ENCODE measurements at places on chromosomes 12 and 14.

DNA sequence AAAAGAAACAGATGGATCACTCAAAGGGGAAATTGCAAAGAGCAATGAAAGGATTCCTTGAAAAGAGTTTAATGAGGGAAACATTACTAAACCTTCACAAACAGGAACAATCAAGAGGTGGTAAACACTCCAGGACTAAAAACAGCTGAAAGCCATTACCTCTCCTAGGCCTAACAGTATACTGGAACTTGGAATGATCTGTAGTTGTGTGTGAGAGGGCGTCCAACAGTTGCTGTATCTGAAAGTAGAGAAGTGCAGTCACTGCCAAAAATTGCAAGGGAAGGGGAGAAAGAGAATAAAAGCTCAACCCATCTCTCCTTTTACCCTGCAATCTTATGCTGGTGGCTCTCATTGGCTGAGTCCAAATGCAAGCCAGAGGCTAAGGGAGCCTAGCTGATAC is 17.0 kb upstream of the MIS18BP1 start:
- DNase-seq: no peak

DNA sequence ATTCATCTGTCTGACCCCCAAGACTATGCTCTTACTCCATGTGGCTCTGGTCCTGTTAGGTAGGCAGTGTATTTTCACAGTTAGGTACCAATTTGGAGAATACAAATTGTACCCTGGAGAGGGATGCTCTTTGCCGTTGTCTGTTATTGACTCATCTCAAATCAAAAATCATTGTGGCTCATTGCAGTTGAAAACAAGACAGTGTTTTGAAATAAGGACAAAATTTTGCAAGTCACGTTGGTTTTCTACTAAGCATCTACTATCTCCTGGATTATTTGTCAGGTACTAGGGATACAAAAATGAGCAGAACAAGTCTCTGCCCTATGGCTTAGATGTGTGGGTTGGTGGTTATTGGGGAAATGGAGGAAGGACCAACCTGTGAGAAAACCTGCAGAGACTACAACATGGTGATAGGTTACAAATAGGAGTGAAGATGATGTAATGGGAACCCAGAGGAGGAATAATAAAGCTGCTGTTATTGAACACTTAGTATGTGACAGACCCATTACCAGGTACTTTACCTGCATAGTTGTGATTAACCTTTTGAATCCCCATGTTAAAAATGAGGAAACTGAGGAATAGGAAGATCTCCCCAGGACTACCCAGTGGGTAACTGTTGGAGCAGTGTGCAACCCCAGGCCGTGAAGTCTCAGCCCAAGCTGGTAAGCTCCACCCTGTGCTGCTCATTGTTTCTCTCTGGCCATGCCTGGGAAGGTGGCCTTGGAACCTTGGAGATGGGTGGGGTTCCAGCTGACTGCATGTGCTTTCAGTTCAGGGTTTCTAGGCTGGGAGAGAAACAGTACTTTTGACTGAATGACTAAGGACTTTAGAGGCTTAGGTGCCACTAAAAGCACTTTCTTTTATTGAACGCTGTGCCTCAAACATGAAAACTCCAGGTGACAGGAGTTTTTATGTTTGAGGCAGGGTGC is 72.9 kb upstream of the SRSF5 start:
- no peak for DNase-seq

- no peak for DNase-seq
Observed at GRCh38 chr14:91281346-91281745, 36.8 kb upstream of the GPR68 start.

DNA sequence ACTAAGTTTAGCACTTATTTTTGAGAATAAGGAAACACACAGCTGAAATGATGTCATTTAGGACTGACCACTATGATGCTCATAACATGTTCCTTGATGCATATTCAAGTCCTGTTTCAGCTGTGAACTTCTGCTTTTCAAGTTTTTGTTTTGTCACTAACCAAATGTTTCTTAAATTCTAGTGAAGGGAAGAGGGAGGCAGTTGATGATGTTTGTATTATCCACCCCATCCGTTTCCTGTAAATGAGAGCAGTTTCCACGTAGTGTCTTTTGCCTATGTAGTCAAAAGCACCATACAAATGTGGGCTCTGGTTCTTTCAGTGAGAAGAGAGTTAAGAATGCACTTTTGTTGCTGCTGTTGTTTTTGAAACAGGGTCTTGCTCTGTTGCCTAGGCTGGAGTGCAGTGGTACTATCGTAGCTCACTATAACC is 491.8 kb downstream of the PCNX1 start:
- no peak for DNase-seq

DNA sequence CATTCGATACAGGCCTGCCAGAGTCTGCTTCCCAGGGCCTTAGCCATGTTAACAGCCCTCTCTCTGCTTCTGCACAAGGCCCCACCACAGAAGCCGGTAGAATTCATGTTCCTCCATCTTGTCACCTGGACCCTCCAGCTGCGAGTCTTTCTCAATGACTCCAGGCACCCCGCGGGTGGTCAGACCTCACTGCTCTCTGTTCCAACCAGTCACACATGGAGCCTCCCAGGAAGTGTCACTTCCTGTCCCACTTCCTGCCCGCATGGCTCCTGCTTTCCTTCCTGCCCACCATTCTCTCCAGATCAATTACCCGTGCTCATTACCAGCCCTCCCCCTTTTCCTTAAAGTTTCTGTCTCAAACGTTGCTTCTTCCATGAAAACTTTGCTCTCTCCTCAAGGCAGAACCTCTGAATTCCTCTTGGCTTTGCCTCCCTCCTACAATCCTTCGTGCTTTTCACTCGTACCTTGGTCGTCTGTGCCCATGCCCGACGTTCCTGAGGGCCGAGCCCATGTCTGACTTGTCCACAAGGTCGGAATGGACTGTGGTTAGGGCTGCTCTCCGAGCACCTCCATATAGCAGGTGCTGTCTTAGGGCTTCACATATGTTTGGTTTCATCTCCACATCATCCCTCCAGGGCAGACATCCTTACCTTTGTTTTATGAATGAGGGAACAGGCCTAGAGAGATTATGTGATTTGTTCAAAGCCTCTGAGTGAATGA is 172.1 kb downstream of the TSPAN9 start:
- DNase-seq: no peak

DNA sequence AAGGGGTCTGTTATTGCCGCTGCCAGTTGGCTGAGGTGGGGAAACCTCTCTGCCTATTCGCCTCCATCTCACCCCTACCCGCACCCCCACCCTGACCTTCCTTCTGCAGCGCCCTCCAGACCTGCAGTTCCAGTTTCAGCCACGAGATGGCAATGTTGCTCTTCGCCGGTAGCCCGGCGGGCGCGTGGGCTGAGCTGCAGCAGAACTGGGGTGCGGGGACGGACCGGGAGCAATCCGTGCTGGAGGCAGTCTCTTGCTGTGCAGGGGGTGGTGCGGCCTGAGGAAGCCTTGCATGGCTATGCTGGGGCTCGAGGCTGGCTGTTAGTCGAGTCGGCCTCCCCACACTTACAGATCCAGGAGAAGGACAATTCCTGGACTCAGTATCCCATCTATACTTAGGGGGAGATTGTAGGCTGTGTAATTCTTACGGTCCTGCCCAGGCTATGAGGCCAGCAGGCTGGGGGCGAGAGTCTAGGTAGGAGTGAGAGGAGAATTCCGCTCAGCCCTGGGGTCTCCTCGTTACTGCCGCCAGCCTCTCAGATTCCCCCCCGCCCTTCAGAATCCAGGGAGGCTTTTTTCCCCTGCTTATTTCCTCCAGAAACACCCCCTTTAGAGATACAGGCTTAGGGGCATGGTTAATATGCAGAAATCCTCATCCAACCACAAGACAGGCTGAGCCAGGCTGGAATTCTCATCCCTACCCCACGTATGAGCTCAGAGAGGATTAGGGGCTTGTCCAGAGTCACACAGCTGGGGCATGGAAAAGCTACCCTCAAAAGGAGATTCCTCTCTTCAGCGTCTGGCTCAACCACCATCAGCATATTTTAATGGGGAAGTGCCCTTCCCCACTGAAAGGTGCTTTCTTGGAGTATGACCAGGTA is 118.2 kb downstream of the AACS start:
- DNase-seq: peak; percentile 53

GRCh38 chr12:67989184-67989920 is at the start of gene IFNG-AS1:
Gene IFNG-AS1, plus strand, starts transcription at chr12:67989447.
- peak; percentile 10 for DNase-seq

DNA sequence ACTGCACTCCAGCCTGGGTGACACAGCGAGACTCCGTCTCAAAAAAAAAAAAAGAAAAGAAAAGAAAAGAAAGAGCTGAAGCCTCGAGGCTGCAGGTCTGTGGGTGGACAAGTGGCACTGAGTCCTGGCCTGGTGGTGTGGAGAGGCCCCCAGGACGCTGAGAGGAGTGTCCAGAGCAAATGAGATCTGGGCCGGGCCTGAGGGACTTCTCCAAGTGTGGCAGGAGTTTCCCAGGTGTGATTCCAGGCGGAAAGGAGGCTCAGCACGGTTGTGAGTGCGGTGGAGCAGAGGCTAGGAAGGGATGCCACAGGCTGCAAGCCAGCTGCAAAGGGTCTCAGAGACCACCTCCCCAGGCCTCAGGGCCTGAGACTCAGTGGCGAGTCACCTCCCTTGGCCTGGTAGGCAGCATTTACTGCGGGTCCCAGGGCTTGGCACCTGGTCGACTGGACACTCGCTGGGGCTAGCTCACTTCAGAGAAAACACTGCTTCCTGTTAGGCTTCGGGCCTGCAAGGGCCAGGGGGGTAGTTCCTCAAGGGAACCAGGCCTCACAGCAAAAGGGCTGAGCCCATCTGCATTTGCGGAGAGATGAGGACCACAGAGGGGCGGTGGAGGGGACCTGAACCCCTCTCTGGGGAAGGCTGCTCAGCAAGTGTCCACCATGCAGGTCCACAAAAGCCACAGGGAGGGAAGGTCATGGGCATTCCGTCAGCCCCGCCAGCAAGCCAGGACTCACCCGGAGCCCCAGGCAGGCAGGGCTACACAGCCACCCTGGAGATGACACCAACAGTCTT is 11.7 kb downstream of the TTC7B start:
- DNase-seq: no peak

DNA sequence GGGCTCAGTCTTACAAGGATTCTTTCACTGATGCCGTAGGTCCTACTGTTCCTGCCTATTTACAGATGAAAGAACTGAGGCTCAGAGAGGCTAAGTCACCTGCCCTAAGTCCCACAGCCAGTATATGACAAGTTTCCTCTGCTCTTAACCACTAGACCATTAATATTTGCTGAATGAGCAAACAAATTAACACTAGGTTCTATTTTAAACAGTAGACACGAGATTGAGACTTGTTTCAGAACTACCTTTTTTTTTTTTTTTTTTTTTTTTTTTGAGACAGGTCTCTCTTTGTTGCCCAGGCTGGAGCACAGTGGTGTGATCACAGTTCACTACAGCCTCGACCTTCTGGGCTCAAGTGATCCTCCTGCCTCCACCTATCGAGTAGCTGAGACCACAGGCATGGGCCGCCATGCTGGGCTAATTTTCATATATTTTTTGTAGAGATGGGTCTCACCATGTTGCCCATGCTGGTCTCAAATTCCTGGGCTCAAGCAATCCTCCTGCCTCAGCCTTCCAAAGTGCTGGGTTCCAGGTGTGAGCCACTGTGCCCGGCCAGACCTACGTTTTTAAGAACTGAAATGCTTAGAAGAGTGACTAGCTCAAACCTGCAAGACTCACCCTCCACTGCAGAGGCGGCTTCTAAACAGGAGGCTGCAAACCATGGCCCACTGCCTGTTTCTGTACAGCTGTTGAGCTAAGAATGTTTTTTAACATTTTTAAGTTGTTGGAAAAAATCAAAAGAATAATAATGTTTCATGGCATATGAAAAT is 12.9 kb downstream of the SYNE3 start:
- DNase-seq: no peak

GRCh38 chr12:29149691-29150281 is 708 bp downstream of the FAR2 start:
- no peak for DNase-seq

GRCh38 chr12:23767834-23768233 is 181.6 kb downstream of the SOX5 start:
- no peak for DNase-seq

DNA sequence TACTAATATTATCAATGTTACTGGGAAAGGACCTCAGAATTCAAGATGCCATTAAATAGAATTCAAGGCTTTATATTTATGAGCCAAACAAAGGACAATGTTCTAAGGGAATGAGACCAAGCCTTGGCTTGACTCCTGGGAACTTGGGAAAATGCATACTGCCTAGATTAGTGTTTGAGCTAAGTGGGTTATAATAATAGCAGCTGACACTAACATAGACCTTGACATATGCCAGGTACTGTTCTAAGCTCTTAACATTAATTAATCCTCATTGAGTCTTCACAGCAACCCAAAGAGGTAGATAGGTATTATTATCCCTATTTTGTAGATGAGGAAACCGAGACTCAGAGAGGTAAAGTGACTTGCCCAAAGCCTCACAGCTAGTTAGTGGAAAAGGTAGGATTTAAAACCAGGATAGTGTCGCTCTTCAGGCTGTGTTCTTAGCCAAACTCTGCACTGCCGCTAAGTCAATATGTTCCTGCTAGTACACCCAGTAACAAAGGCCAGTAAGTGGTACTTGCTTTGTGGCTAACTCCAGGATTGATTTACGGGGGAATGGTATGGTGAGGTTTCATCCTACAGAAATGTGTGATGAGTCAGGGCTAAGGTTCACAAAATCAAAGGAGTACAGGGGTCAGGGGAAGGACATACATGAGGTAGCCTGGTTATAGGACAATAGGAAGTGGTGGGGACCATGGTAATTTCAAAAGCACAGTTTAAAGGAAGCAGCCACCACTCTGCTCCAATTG is 35.8 kb upstream of the PRKAB1 start:
- DNase-seq: no peak

DNA sequence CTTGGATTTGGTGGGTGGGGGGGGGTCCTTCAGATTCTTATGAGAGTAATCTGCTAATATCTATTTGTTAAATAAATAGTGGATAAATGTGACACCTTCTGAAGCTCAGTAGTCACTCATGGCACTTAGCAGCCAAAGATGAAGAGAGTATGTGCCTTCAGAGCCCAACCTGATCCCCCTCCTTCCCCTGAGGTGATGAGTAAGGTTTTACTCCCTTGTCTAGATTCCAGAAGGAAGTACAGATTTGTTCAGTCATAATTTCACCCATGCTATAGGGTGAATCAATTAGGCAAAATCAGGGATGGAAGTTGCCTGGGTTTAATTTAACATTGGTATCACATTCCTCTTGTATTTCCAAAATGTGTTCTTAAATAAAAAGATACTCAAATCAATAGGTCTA is 340.3 kb upstream of the ATP2B1 start:
- DNase-seq: no peak

- no peak for DNase-seq
Observed at GRCh38 chr12:76489737-76490136, 69.8 kb downstream of the OSBPL8 start.

DNA sequence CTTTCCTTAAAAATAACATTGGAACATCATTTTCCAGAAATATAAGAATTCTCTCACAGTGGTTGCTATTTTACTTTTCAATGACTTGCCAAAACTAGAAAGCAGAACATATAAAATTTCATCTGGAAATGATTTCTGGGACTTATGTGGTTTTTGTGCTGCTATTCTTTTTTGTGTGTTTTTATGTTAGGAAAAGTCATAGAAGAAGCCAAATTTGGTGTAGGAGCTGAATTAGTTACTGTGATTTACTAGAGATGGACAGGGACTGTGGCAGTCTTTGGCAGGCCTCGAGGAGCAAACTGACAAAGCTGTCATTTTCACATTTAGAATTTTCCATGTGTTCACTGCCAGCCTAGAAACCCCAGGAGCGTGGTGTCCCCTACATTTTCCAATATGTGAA is 38.3 kb upstream of the LDHB start:
- no peak for DNase-seq

All from NCI-H2081 (cell line).